Cardiac fibroblast (primary cell): ENCODE measurements at places on chromosomes 3 and 15.

GRCh38 chr3:46405301-46406019 lies 1.4 kb downstream of the CCR5AS start:
- no peak for DNase-seq

- DNase-seq, result no peak
These were observed 30.9 kb upstream of the VPS8 start for GRCh38 chr3:184780981-184781515.

DNA sequence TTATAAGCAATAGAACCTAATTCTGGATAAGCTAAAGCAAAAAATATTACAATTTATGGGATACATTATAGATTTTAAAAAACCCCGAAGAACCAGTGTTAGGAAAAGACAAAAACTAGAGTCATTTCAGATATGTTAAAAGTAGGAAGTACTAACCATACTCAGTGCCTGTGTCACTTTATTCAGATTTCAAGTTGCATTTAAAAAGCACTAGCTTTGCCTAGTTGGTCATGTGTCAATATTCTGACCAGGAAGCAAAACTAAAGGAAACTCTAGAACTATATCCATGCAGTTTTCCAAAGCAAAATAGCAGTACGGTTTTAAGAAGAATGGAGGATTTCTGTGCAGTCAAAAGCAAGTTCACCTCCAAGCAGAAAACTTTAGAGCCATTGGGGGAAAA lies 88.4 kb downstream of the RAP2B start:
- DNase-seq, result no peak

- DNase-seq, result peak; percentile 75
These were observed 92.4 kb downstream of the CLDN1 start for GRCh38 chr3:190229632-190230424.

DNA sequence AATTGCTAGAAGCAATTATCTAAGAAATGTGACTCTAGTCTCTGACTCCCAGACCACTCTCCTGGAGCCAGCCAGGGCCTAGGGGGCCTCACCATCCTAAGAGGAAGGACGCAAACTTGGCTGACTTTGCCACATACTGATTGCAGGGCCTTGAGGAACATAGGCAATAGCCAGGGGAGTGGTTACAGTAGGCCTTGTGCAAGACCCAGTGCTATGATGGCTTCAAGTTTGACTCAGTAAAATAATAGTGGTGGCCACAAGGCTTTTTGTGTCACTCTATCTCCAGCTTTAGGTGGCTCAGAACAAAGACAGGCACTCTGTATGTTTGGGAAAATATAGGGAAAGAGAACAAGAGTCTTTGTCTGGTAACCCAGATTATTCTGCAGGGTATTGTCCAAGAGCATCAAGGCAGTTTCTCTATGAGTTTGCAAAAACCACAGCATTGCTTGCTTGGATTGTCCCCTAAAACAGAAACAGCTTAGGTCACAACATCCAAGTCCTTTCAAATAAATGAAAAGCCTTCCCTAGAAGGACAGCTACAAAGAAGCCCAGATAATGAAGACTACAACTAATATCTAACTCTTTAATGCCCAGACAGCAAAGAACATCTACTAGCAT lies 631.5 kb downstream of the PYDC2 start:
- DNase-seq, result peak; percentile 3

- peak; percentile 48 for DNase-seq
These were observed 90.3 kb downstream of the PLCL2 start for GRCh38 chr3:16975083-16975482.

DNA sequence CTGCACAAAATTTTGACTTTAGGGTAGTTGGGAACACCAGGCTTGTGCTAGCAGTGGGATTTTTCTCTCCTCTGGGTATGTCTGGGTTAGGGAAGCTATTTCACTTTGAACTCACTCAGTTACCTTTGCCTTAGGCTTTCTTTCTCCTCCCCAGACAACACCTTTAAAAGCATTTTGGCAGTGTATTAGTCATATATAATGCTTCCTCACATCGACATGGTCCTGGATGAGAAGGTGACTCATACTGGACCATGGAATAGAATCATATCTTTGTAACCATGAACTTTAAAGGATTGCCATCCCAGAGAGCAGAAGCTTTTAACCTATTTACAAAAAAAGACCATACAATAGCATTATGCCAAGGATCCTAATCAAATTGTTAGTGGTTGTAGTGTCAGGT lies 2.7 kb downstream of the RYR3 start:
- no peak for DNase-seq

DNA sequence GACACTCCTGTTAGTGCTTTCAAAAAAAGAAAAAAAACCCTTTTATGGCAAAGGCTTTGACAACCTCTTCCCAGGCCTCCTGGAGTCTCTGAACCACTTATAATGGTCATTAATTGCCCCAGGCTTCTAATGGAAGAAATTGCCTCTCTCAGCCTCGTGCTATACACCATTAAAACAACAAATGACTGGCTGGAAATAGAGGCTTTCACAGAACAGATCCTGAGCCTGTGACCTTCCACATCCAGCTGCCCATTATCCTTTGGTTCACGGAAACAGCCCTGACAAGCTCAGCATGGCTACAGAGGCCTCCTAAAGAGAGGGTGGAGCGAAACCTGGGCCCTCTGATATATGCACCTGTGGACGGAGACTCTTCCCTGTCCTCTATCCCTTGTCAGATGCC lies 26.8 kb upstream of the MKRN3 start:
- no peak for DNase-seq

- no peak for DNase-seq
These were observed 4.8 kb upstream of the CCR5 start for GRCh38 chr3:46365737-46366524.

DNA sequence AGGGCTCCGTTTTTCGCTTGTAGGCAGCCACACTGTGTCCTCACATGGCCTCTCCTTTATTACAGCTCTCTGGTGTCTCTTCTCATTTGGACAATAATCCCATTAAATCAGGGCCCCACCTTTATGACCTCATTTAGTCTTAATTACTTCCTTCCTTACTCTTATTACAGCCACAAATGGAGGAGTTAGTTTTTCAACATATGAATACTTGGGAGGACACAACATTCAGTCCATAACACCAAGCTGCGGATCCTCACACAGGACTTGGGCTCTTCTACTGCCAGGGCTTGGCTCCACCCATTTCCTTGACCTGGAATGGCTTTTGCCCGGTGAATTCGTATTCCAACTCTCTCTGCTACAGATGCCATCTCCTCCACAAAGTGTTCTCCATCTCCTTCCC lies 74.3 kb upstream of the SLC7A14 start:
- DNase-seq, result no peak

DNA sequence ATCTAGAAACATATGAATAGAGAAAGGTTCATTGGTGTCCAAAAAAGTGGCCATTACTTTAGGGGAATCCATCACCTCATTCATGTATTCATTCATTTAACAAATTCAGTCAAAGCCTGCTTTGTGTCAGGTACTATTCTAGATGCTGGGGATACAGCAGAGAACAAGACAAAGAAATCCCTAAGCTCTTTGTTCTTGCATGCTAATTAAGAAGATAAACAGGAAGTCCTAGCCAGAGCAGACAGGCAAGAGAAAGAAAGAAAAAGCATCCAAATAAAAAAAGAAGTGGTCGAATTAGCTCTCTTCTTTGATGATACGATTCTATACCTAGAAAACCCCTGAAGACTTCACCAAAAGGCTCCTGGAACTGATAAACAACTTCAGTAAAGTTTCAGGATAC lies 12.4 kb upstream of the ZMAT3 start:
- DNase-seq, result no peak

DNA sequence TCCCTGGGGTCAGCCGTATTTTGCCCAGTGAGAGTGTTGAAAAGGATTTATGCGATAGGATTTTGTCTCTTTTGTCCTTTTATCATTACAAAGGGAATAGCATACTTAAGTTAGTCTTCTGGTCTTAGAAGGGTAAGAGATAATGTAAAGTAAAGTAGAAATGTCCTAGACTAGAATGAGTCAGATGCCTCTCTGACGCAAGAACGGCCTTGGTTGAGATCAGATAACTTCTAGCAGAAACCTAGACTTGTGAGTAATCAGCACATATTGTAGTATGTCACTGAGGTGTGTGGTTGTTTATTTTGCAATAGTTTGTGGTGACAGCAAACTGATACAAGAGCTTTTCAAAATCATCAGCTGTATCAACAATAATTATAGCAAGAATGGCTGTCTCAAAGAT lies 866.1 kb downstream of the NSUN3 start:
- peak; percentile 86 for DNase-seq

DNA sequence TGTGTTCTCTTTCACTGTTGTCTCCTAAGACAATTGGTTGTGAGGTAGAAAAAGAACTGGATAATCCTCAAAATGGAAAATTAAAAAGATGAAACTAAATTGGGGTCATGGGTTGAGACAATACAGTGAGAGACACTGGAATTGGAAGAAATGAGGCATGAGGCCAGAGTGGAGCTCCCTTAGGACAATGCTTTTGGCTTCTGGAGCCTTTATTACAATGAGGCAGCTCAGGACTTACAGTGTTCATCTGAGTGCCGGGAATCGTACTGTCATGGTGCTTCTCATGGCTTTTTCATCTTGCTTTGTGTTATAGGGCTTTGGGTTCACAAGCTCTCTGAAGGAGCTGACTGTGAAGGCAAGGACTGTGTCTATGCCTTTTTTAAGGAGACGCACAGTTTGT lies 293.5 kb downstream of the SOX2 start:
- no peak for DNase-seq

GRCh38 chr3:82082796-82083195 lies 321.4 kb upstream of the GBE1 start:
- no peak for DNase-seq

GRCh38 chr3:195810455-195810845 lies 1.3 kb downstream of the MUC4 start:
- DNase-seq, result no peak

- DNase-seq, result peak; percentile 16
These were observed 109.3 kb downstream of the ZIC1 start for GRCh38 chr3:147518465-147518864.

- no peak for DNase-seq
These were observed 6.3 kb upstream of the LRRC58 start for GRCh38 chr3:120355486-120355885.

GRCh38 chr3:160400030-160400701 lies 716 bp downstream of the SMC4 start:
- DNase-seq, result peak; percentile 62

DNA sequence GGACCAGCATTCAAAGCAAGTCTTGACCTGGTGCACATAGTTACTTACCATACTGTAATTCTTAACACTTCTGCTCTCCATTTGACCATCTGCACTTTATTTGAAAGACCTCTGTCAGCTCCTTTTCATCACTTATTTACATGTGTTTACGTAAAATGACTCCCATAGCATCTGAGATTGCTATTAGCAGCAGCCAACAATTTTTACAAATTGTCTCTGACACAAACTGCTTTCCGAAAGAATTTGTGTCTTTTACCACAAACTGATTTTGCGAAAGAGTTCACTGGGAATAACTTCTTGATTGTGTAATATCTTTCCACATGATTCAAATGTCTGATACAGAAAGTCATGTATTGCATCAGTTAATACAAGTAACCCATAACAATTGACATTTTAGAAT lies 144.1 kb upstream of the PEX5L start:
- no peak for DNase-seq

DNA sequence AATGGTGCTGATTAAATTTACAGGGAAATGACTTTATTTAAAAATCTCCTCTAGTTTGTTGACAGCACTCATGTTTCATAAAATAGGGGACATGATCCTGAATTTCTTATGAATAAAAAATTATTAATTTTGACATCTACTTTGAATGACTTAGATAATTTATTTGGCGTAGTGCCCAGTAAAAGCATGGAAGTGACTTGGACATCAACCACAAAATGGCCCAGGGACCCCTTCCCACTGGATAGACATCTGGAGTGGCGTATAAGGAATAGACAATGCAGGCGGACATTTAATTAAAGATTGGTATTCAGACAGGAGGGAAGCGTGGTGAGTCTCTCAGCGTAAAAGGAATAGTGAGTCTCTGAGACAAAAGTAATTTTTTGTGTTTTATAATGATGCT lies 79.8 kb downstream of the ADAMTSL3 start:
- no peak for DNase-seq

- peak; percentile 39 for DNase-seq
These were observed 18.0 kb downstream of the ZNF148 start for GRCh38 chr3:125357032-125357658.

DNA sequence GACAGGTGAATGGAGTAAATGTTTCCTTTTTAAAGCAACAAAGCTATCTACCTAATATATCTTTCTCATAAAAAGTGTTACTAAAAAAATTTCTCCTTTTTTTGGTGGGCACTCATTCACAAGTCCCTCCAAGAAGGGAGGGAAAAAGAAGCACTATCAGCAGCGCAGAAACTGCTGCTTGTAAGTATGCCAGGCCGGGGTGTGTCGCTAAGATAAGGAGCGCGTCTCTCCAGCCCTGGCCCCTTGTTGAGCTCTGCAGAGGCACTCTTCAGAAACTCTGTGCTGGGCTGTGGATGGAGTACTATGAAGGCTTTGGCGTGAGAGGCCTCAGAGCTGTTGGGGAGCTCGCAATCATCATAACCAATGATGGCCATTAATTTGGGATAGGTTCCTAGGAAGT lies 49.1 kb downstream of the ZDHHC3 start:
- no peak for DNase-seq

DNA sequence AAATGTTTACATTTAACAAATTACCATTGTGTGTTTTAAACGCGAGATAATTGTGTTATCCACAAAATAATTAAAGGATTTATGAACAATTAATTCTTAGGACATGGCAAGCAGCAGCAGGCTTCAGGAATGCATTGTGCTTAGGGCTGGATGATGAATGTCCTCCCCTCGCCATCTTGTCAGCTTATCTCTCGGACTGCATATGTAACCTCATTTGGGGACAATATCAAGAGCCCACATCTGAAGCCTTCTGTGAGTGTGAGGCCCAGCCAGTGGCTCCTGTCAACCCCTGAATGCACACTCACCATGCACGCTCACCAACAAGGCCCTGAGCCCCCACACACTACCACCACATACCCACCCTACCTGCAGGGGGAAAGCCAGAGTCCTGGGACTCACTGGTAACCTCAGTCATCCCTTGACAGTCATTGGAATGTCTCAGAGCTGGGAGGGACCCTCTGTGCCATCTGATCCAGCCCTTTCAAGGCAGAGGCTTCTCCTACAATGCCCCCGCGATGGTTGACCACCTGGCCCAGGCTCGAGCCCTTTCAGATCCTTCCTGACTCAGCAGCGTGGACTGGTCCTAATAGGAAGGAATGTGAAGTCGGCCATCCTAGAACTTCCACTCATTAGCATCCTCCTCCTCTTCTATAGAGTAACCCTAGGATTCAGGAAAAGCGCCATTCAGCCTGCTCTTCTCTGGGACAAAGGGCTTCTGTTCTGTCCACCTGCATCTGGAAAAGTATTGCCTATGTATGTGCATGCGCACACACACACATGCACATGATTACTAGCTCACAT lies 38.2 kb downstream of the MRPL46 start:
- DNase-seq, result no peak

DNA sequence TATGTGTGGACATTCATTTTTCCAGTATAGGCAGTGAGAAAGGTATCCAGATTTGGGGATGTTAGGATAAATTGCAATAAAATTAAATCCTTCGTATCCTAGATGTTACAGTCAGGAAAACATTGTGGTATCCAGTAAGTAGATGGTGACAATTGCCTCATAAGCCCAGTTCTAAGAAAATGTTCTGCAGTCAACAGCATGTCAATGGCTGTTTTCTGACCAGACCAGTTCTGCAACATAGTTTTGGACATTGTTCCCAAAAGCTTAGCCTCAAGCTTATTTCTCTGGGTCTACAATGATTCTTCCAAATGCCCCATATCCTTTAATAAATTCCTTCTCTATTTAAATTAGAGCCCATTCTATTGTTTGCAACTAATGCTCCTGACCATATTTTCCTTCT lies 480.7 kb downstream of the FHIT start:
- DNase-seq, result no peak

- DNase-seq, result peak; percentile 80
These were observed 51.4 kb upstream of the RNF7 start for GRCh38 chr3:141686466-141687291.
